Daoy (cell line): ENCODE measurements at places on chromosomes 7 and 10. TPM values are rescaled to one million over a fixed set of nuclear protein-coding genes. Genes with fewer than 3 reads are reported as not detected.

GRCh38 chr10:16901106-16901505, 83.9 kb upstream of the RSU1 start:
- no peak for DNase-seq

GRCh38 chr10:59517996-59518395, 155.6 kb upstream of the FAM13C start:
- no peak for DNase-seq

DNA sequence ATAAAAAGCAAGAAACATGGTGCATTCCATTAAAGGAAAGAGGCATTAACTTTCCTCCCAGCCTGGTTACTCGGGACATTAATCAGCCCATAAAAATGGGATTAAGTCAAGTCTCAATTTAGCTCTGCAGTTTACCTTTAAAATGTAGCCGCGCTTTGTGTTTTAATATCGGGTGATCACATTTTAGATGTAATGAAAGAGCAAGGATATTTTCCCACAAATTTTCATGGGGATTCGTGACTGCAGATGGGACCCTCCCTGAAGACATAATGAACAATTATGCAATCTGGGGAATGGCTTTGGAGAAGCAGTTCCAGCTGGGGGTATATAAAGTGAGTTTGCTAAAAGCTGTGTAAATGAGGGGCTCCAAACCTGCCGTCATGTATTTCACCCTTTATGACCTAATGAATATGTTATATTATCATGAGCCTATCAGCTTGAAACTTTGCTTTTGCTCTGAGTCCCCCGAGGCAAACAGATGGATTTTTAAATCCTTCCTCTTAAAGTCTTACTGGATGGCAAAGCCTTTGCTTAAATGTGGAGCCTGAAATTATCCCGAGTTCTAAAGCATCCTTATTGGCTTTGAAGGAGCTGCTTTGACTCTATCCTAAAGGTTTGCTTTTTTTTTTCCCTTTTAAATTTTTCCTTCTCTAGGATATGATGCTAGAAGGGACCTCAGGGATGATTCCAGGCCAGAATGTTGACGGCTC, 31.8 kb downstream of the BAMBI start:
- no peak for DNase-seq

GRCh38 chr10:6045314-6045848, 16.8 kb downstream of the IL2RA start:
- DNase-seq = no peak

GRCh38 chr10:43350156-43350555, 21.3 kb upstream of the FXYD4 start:
- no peak for DNase-seq

DNA sequence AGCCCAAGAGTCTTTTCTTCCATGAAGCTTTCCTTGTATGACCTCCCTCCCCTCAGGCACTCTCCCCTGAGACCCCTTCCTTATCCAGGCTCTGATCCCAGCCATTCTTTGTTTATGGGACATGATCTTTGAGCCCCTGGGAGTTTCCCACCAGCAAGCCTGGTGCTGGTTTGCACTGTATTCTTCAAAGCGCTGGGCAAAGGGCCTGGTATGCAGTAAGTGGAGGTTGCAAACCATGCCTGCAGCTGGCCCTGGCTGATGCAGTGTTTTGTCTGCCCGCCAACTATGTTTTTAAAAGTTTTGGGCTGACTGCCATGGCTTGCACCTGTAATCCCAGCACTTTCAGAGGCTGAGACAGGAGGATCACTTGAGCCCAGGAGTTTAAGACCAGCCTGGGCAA, 6.8 kb upstream of the NODAL start:
- no peak for DNase-seq

DNA sequence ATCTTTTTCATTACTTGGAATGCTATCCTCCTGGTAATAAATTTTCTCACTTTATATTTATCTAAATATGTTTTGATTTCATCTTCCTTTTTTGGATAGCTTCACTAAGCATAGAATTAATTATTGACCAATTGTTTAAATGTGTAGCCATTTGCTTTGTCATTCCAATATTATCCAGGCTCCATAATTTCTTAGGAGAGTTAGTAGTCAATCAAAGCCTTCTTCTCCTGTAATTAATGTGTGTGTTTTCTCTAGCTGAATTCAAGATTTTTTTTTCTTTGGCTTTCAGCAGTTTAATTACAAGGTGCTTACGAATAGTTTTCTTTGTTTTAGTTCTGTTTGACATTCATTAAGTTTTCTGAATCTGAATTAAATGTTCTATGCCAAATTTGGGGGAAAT, 545.9 kb upstream of the CELF2 start:
- DNase-seq = no peak

Gene HYAL4
- total RNA-seq = 0.63 and 2.1 TPM in 2 replicates

Gene PON1
- total RNA-seq = not detected in 2 replicates

DNA sequence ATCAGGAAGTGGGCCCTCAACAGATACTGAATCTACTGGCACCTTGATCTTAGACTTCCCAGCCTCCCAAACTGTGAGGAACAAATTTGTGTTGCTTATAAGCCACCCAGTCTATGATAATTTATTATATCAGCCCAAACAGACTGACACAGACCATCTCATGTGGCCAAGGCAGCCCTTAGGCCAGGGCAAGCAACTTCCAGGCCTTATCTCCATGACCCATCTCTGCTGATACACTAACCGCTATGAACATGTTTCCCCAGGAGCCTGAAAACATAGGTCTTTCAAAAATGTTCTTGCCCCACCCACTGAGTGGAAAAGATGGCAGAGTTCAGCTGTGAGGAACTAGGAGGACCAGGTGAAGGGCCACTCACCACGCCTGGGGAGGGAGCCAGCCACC, 3.2 kb upstream of the BLOC1S2 start:
- DNase-seq = no peak

DNA sequence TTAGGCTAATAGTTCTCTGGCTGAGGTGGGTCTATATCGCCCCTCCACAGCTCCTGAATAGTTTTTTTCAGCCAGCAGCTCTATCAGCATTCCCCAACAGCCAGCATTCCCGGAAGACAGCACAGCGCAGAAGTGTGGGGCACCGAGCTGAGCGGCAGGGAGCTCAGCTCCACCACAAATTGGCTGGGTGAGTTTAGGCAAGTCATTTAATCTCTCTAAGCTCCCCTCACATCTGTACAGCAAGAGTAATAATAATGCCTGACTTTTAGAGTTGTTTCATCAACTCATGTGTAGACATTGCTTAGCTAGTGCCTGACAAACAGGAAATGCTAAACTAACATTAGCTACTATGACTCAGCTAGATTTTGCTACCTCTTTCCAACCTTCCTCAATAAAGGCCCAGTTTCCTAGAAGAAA, 247.9 kb upstream of the PTN start:
- peak; percentile 5 for DNase-seq
